ENCODE measurements at places on chromosomes 5 and 9.

DNA sequence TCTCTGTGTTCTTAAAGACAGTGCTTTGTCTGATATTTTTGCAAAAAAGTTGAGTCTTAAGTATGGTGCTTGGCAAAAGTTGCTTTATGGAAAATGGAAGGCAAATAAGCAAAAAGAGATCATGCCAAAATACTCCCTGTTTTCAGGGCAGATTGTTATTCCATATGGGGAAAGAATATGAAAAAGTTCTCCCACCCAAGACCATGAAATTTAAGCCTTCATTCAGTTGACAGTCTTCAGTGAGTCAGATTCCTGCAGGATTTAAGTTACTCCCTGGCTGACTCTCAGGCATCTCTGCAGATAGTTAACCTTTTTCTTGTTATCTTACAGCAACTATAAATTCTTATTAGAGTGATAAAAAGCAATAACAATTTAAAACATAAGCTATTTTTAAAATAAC, 601.6 kb downstream of the PDE4D start:
- DNase-seq: no peak

- no peak for DNase-seq
These were observed 65.6 kb downstream of the ANKRD55 start for GRCh38 chr5:56167519-56167918.

GRCh38 chr5:75510836-75511434, 494 bp downstream of the CERT1 start:
- DNase-seq: peak; percentile 37

DNA sequence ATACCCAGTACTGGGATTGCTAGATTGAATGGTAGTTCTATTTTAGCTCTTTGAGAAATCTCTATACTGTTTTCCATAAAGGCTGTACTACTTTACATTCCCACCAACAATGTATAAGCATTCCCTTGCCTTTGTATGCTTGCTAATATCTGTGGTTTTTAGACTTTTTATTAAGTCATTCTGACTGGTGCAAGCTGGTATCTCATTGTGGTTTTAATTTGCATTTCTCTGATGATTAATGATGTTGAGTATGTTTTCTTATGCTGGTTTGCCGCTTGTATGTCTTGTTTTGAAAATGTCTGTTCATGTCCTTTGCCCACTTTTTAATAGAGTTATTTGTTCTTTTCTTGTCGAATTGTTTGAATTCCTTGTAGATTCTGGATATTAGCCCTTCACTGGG, 512.7 kb upstream of the PAPPA start:
- no peak for DNase-seq

DNA sequence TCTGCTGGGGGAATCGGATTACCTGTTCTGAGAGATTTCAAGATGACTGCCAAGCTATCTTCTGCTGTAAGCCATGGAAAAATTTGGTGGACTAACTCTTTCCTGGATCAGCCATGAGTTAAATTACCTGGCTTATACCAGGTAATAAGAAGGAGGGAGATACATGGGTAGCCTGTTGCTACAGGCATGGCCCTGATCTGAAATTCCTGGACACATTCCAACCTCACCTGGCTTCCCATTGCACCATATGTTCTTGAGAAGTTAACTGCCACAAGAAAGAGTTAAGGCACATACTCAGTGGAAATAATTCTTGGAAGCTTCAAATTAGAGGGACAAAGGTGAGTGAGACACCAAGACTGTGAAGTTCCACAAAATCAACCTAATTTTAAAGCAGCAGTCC, 371.3 kb downstream of the ACTL7B start:
- DNase-seq: no peak

DNA sequence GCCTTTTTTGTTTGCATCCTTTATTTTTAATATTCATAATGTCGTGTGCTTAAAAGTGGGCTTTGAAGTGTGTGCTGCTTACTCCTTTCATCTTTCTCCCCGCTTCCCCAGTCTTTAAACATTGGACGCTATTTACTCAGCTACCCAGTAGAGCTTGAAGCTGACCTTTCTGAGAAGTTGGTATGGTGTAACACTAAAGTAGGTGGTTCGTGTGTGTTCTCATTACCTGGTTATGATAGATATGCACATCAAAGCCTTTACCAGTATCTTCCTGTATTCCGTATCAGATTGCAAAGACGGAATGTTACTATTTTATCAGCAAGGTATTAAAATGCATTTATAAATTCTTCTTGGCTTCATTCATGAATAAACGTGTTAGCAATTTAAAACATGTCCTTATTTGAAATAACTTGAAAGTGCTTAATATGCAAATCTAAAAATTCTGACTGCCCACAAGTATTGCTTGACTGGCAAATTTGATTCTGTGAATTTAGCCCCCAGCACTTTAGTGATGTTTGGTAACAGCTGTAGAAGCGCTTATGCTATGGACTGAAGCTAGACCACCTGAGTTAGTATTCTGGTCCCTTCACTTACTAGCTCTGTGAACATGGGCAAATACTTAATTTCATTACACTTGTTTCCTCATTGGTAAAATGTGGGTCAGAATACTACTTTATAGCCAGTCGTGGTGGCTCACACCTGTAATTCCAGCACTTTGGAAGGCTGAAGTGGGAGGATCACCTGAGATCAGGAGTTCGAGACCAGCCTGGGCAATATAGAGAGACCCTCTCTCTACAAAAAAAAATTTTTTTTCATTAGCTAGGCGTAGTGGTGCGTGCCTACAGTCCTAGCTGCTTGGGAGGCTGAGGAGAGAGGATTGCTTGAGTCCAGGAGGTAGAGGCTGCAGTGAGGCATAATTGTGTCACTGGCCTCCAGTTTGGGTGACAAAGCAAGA, 1.7 kb downstream of the RRAGA start:
- DNase-seq: no peak

GRCh38 chr9:17926246-17926645, 347.4 kb downstream of the SH3GL2 start:
- no peak for DNase-seq

- DNase-seq: no peak
These were observed 222.0 kb downstream of the WDR70 start for GRCh38 chr5:37601163-37601562.

DNA sequence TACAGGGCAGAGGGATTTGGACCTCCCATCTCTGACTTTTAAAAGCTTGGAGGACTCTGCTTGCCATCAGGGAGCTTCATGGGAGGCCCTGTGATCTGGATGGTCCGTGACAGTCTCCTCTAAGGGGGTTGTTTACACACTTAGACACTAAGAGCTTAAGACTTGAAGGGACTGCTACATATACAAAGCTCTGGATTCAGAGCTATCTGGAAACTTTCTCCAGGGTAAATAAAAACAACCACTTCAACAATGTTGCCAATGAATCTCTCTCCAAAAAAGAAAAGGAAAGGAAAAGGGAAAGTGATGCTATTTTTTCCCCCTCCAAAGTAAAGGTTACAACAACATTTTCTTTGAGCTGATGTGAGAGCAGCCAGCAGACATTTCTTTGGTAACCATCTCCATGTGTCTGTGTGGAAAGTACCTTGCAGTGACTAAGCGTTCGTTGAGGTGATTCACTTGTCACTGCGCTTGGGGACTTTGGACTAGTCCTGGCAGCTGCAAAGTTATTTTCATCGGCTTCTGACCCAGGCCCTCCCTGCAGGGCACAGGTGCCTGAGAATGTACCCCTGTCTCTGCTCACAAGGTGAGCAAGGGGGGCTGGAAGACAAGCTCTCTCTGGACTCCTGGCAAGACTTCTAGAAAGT, 262.1 kb upstream of the KLF4 start:
- no peak for DNase-seq
